ENCODE measurements at places on chromosomes 13 and 19.
A peak's percentile ranks its signal among the peaks of the same experiment; 100 is the strongest.

- no peak for DNase-seq
Observed at GRCh38 chr13:34409496-34410182, 532.4 kb upstream of the NBEA start.

GRCh38 chr13:96248103-96248502 lies 158.2 kb downstream of the HS6ST3 start:
- no peak for DNase-seq

GRCh38 chr19:12891553-12892021 lies 627 bp downstream of the GCDH start:
- no peak for DNase-seq

- no peak for DNase-seq
Observed at GRCh38 chr13:77928909-77929308, 10.3 kb upstream of the EDNRB start.

- no peak for DNase-seq
Observed at GRCh38 chr13:44230071-44230470, 143.6 kb upstream of the SERP2 start.

DNA sequence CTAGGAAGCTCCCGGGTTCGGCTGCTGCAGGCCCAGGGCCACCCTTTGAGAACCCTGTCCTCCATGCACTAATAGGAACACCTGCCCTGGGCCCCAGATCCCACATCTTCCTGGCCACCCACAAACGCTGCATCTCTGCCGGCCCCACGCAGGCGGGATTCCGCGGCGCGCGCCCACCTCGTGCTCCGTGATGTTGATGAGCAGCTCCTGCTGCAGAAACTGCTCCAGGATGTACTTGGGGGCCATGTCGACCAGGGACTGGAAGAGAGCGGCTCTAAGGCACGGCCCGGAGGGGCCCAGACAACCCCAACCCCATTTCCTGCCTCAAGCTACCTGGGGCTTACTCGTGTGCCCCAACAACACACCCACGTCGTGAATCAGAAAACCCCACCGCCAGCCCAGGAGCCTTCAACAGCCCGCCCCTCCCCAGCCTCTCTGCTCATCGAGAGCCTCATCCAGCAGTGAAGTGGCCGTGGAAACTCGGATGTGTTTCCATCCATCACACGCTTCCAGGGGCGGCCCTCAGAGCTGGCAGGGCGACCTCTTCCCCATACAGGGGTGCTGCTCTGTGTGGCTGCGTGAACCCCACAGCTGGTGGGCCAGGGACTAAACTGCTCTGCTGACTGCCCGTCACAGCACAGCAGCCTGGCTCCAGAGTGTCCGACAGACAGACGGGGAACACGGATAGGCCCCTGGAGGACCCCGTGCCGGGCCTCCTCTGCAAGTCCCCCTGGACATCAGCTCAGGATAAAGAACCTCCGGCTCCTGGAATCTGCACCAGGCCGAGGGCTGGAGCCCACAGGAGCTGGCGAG lies 4.2 kb downstream of the POLR2E start:
- no peak for DNase-seq

- no peak for DNase-seq
Observed at GRCh38 chr13:22744688-22745452, 435.9 kb upstream of the SGCG start.

DNA sequence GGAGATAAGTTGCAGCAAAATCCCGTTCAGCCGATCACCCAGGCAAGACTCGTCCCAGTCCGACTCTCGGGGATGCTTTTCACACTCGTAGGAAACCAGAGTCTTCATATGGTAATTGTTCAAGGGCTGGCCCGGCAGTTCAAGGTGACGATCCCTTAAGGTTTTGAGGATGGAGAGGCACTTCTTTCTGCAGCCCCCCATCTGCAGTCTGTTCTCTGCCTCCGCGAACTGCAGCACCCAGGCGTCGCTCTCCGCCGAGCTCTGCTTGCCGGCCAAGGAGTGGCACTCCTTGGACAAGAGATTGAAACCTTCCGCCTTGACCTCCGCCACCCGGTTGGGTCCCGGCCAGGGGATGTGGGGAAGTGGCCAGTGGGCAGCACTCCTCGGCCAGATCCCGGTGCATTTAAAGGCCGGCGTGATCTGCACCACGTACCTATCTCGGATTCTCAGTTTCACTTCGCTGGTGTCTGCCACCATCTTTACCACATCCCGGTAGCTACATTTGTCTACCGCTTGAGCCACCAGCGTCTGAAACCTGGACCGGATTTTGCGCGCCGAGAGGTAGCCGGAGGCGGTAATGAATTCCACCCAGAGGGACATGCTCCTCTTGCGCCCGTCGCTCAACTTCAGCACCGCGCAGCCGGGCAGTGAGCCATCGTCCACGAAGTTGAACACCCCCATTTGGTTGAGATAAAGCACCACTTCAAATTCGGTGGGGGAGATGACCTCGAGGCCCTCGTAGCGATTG lies 1.1 kb downstream of the MAB21L1 start:
- DNase-seq = no peak

- no peak for DNase-seq
Observed at GRCh38 chr13:108957369-108958012, 328.1 kb downstream of the MYO16 start.

DNA sequence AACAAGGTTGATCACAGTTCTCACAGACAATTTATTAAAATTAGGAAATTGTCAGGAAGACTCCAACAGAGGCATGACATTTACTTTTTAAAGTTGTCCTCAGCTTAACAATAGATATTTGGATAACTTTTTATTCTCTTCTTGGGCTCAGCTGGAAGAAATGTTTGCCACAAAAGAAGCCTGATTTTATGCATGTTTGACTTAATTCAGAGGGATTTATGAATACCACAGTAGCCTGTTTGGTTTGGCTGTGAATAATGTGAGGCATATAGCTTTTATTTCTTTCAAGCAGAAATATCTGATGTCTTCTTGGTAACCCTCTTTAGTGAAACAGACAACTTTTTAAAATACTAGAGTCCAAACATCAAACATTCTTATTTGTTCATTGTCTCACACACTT lies 1464.5 kb upstream of the SLC10A2 start:
- no peak for DNase-seq

GRCh38 chr19:3061182-3062161 lies 823 bp downstream of the TLE5 start:
- no peak for DNase-seq

DNA sequence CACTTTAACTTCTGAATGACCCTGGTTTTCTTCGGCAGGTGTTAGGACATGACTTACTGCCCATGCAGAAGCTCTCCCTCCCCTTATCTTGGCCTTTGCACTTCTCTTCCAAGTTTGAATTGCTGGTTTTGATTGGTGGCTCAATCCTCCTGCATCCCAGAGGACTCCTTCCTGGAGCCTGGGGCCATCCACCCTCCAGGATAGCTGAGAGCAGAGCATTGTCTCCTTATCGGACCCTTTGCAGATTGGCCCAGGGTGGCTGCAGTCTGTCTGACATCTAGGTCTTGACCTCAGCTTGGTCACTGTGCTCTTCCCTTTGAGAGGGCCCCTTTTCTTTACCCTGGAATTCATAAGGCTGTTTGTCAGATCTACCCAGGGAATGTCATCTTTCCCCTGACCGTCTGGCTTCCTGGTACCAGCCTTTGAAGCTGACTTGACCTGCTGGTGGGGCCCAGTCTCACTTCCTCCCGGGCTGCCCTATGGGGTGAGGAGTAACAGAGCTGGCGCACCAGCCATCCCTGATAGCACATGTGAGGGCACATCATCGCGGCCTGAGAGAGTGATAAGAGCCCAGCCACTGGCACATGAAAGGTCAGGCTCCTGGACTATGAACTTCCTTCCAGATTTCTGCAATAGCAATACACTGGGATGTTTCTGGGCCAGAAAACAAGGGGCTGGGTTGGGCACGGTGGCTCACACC lies 172.9 kb upstream of the UBL3 start:
- DNase-seq = no peak

GRCh38 chr13:111474136-111475002 lies 153.9 kb downstream of the TEX29 start:
- peak; percentile 81 for DNase-seq

DNA sequence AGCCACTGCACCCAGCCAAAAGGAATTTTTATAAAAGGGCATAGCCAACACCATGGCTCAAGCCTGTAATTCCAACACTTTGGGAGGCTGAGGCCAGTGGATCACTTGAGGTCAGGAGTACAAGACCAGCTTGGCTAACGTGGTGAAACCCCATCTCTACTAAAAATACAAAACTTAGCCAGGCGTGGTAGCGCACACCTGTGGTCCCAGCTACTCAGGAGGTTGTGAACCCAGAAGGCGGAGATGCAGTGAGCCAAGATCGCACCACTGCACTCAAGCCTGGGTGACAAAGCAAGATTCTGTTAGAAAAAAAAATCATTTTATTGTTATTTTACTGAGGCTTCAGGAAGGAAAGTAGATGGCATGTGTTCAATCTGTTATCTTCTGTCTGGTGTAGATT lies 31.3 kb upstream of the FOXO1 start:
- no peak for DNase-seq

GRCh38 chr13:50955798-50956197 lies 46.2 kb downstream of the RNASEH2B start:
- DNase-seq = no peak
